Astrocyte of the spinal cord (primary cell): ENCODE measurements at places on chromosomes 6 and 20.

GRCh38 chr6:76790045-76790796 lies 673.1 kb downstream of the HTR1B start:
- DNase-seq, result no peak

- DNase-seq, result no peak
These were observed 27.0 kb downstream of the RWDD2A start for GRCh38 chr6:83220121-83220520.

GRCh38 chr6:156776840-156777576 lies at the start of gene ARID1B:
Gene ARID1B (plus strand): TSS chr6:156777378. CDS start chr6:156777681, 303 bp downstream.
- DNase-seq, result peak; percentile 89

DNA sequence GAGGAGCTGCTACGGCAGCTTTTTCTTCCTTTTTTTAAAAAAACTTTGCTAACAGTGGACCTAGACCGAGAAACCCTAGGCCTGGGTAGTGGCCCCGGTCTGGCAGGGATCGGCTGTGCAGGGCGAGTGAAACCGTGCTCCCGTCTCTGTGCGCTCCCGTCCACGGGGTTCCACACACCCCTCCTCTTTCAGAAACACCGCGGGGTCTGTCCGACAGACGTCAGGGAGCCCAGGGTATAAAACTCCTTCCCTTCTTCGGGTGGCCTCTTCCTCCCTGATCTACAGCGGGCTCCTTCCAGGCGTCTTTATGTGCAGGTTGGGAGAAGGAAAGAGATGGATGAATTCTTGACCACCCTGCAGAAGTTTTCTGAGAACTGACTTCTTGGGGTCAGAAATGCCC lies 27.1 kb upstream of the SMOC2 start:
- DNase-seq, result no peak

DNA sequence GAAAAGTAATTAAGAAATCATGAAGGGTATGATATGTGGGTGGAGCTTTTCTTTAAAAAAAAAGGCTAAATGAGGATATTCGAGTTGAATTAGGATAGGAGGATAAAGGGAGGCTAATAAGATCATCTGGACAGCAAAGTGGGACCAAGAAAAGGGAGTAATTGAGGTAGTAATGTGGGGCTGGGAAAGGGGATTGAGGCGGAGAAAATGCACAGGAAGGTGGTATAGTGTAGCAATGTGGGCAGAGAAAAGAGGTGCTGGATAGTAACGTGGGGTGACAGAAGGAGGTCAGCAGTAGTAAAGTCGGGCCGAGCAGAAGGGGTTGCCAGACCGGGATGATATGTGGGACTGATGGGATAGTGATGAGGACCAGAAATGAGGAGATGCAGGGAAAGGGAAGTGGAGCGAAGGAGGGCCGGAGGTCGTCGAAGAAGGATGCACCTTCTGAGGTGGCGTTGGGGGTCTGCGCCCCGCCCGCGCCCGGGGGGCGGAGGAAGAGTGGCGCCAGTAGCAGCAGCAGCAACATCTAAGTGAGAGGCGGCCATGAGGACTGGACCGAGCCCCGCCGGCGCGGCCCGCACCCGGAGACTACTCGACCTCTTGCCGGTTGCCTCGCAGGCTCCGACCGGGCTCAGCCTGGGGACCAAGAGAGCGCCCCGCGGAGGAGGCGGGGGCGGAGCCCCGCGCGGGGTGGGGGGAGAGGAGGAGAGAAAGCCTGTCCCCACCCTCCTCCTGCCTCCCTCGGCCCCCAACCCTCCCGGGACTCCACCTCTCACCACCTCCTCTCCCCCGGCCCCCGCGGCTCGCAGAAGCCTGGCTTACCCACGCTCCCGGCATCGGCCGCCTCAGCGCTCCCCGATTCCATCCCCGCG lies 887 bp downstream of the GABBR1 start:
- peak; percentile 65 for DNase-seq

- no peak for DNase-seq
These were observed 3.9 kb upstream of the CPNE5 start for GRCh38 chr6:36843170-36843569.

DNA sequence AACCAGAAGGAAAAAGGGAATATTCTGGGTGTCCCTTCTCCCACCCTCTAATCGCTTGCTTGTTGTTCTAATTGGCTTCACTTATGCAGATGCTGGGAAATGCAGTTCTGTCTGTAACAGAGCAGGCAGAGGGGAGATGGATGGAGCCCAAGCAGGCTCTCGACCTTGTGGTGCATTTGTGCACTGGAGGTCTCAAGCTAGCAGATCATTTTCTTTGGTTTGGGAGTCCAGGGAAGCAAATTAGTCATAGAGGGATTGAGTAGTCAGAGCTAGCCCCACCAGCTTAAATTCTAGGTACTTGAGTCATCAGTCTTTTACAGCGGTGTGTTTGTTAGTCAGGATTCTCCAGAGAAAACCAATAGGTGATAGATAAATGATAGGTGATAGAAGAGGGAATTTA lies 234.7 kb upstream of the ECI2 start:
- DNase-seq, result peak; percentile 94
